ENCODE measurements at places on chromosomes 12 and 14.

DNA sequence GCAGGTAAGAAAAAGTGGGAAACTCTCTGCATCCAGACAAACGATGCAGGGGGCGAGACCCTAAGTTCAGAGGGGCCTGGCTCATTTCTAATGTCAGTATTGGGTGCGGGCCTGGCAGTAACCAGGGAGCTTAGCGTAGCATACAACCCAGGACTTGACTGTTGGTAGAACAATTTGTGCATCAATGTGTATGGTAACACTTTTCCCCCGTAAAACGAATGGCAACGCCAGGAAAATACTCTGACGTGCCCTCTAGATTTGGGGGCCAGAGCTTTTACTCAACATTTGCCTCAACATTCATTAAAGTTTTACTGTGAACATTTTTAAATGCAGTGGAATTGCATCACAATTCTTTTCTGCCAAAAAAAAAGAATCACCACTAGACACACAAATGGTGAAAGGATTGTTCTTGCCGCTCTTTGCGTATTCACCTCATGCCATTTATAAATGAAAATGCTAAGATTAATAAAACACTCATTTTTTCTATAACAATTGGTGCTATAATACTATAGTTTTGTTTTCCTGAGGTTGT lies 867 bp downstream of the RHOJ start:
- DNase-seq, result no peak

- DNase-seq, result no peak
Measured at GRCh38 chr14:75960231-75960630, 21.6 kb downstream of the TGFB3 start.

DNA sequence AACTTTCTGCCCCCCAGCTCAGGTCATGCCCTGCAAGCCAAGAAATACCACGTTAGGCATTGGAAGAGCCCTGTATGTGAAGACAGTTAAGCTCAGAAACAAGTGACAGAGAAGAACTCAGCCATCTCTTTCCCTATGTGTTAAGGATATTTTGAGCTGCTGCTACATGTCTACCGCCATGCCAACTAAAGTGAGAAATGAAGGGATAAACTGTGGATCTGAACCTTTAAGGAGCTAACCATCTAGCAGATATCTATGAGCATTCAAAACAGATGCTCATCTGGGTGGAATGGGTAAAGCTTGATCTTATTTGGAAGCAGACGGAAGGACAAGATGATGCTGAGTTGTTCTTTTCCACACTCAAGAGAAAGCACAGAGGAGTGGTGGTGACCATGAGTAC lies 250.7 kb downstream of the NTF3 start:
- no peak for DNase-seq

DNA sequence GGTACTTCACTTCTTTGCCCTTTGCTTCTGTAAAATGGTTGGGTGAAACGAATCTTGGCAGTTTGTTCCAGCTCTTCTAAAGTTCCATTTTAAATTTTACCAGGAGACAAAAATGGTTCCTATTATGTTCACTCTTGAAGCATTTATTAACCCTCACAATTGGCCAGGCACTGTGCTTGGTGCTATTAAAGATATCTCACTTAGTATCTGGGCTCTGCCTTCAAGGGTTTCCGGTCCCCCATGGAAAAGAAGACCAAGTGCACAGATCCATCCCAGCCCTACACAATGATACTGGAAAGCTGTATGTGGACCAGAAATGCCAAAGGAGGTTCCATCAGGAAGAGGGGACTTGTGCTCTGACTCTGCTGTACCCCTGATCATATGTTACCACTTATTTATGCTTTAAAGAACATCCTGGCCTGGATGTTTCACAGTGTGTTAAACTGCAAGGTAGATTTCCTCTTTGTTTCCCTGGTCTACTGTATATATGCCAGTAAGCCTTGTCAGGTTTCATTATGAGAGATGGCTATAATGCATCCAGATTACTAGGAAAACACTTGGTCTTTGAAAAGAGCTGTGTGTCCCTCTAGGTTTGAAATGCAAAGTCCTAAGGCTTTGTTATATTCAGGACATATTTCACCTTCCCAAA lies 154.8 kb downstream of the PRKCH start:
- no peak for DNase-seq

Measured in epithelial cell of proximal tubule (primary cell).